ENCODE measurements at places on chromosomes 6 and 20. TPM values are rescaled to one million over a fixed set of nuclear protein-coding genes. Genes with fewer than 3 reads are reported as not detected.
A peak's percentile ranks its signal among the peaks of the same experiment; 100 is the strongest.

DNA sequence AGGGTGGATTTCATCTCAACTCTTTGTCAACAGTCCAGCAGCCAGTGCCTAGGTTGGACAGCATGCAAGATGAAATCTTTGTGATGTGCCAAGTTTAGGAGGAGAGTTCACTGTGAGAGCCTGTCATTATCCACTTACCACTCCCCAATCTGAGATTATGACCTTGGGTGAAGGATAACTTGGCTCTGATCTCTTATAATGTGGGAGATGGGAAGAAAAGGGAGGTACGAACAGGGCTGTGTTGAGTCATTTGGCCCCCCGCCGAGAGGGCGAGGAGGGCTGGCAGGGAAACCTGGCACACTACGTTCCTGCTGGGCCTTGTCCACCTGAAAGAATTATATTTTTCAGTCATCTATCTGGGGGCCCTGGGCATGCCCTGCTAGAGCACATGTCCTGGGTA lies 35.8 kb downstream of the LAMA4 start:
- peak; percentile 52 for DNase-seq

Gene EPHA7
- total RNA-seq, result 5.3 TPM

DNA sequence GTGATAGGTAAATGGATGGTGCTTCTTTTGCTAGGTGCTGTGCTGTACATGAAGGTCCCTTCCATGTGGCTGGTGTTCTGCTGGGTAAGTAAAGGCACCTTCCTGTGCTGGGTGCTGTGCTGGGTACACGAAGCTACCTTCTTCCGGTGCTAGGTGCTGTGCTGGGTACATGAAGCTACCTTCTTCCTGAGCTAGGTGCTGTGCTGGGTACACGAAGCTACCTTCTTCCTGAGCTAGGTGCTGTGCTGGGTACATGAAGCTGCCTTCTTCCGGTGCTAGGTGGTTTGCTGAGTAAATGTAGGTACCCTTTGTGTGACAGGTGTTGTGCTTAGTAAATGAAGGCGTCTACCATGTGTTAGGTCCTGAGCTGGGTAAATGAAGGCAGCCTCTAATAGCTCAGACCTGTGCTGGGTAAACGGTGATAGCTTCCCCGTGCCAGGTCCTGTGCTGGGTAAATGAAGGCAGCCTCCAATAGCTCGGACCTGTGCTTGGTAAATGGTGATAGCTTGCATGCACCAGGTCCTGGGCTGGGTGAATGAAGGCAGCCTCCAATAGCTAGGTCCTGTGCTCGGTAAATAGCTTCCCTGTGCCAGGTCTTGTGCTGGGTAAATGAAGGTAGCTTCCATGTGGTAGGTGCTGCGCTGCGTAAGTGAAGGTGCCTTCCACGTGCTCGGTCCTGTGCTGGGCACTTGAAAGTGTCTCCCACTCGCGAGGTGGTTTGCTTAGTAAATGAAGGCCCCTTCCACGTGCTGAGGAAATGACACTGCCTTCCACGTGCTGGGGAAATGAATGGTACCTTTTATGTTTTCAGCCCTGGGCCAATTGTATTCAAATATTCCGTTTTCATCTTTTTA lies 115.5 kb downstream of the ERMARD start:
- peak; percentile 25 for DNase-seq

Gene VGLL2
- not detected for total RNA-seq

Gene CLVS2
- 38.9 TPM for total RNA-seq

DNA sequence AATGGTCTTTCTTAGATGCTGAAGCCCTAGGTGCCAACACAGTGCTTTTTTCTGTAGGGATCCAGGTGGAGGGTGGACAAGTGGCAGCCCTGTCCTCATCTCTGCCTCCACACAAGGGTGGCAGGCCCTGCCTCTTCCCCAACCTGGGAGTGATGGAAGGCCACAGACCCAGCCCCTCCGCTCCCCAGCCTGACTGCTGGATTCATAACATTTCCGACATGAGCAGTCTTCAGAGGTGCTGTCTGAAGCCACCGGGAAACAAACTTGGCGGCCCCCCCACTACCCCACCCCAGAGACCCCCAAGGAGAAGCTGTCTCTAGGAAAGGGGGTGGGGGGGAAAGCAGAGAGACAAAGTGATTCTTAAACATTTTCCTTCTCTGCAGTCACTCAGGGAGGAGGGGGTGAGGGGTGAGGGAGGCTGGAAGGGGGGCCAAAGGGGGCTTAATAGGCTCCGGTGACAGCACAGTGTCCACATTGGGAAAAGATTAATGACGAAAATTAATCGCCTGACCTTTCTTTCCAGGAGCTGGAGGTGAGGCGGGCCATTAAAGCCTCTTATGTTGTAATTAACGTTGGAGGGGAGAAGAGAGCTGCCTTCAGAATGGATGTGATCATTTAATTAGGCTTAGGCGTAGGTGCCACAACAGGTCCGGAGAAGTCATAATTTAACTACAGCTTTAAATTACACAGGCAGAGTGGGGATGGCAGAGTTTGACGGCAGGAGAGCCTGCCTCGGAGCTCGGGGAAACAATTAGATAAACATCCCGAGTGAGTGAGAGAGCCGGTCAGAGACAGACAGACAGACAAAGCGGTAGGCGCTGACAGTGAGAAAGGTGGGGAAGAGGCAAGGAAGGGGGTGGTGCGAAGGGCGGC lies 76.8 kb upstream of the FOXP4 start:
- DNase-seq, result no peak

- DNase-seq, result no peak
These were observed 135.0 kb upstream of the PROKR2 start for GRCh38 chr20:5451643-5452210.

DNA sequence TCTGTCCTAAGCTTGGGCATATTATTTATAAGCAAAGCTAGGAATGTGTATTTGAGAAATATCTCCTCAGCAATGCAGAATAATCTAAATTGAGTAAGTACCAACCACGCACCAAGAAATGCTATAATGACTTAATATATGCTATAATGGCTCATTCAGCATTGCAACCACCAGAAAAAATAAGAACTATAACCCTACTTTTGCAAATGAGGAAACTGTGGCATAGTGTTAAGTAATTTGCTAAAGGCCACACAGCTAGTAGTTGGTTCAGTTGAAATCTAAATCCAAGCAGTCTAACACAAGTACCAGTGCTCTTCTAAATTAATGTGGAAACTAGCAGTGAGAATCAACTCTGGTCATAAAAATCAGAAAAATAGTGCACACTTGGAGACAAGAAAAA lies 35.7 kb downstream of the HBS1L start:
- no peak for DNase-seq

Gene ACTL10
- total RNA-seq, result 0.45 TPM

DNA sequence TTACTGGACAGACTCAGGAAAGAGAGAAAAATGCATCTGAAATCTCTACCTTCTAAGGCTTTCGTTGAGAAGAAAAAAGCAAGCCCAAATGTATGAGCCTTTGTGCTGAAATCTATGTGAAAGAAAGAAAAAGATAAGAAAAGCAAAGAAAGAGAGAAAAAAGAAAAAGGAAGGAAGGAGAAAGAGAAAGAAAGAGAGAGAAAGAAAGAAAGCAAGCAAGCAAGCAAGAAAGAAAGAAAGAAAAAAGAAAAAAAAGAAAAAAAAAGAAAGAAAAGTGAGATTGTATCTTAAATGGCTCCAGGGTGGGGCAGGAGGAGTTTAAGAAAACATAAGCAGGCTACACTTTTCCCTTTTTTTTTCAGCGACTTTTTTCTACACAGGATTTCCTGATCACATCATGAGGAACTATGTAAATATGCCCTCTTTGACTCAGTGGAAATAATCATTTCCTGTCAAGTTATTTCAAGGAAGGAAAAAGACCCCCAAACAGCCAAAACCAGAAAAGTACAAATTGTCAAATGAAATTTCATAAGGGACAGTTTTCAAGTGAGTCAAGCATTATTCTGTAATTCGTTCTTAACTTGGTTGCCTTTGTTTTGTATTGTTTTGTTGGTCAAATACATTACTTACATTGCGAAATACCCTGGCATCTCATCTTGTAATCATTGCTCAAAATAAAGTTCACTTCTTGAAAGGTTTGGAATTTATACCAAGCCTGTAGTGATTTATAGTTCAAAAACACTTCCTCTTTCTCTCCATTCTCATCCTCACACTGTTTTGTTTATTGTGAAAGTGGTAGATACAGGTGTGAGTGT lies 79.5 kb upstream of the RNF217 start:
- DNase-seq, result no peak

Gene RIMS1
- 1.1 TPM for total RNA-seq

Gene MATN4
- 0.35 TPM for total RNA-seq

DNA sequence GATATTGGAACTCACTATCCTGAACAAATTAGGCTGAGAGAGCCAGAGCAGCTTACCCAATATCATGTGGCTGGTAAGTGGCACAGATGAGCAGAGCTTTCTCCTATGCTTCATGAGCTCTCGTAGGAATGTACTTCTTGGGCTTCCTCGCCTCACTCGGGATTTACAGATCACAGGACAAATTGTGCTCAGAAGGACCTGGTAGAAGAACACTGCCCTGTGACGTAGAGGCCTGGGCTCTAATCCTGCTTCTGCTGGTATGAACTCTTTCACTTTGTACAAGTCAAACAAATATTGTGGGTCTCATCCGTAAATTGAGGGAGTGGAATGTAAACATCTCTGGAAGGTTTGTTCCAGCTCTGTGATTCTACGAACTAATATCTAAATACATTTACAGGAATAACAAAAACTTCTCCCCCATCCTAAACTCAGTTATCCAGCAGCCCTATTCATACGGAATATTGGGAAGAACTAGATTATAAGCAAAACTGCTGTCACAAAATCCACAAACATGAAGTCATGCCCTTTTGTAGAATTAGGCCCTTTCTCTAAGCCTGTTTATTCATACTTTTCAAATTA lies 187.6 kb downstream of the CLIC5 start:
- DNase-seq, result no peak

Gene MAVS
- total RNA-seq, result 43.1 TPM

DNA sequence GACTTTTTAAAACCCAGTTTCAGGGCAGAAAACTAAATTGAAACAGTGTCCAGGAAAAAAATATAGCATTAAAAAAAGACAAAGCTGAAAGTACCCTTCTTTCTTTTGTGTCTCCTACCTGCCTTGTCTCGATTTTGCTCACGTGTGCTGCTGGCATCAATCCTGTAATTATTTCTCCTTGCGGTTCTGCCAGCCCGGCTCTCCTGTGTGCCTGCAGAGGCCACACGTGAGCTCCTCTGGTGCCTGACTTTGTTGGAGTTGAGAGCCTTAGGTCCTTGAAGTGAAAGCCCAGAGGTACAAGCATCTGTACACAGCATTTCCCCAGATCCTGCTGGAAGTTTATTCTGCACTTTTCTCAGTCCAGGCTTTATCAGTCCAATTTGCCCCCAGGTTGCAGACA lies 36.5 kb downstream of the GHRH start:
- no peak for DNase-seq

DNA sequence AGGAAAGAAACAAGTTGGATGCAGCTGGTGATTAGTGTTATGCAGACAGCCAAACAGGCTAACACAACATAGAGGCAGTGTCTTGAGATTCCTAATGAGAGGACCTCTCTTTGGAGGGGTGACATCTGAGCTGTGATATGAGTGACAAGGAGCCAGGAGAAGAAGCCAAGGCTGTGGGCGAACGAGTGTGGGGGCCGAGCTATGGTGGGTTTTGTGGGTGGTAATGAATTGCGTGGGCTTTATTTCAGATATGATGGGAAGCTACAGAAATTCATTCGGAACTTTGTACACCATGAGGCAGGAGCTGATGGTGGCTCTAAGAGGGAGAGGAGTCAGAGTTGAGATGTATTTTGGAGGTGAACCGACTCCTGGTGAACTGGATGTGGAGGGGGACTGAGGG lies 250.8 kb upstream of the RNF24 start:
- no peak for DNase-seq

Gene GABRR2
- total RNA-seq, result 0.15 TPM

Gene C20orf141
- not detected for total RNA-seq

Gene DEFB118
- total RNA-seq, result not detected

GRCh38 chr6:34603707-34604106 lies 47.6 kb upstream of the SPDEF start:
- no peak for DNase-seq

Gene ADGB
- total RNA-seq, result 1.3 TPM

Gene SCUBE3
- 0.81 TPM for total RNA-seq

DNA sequence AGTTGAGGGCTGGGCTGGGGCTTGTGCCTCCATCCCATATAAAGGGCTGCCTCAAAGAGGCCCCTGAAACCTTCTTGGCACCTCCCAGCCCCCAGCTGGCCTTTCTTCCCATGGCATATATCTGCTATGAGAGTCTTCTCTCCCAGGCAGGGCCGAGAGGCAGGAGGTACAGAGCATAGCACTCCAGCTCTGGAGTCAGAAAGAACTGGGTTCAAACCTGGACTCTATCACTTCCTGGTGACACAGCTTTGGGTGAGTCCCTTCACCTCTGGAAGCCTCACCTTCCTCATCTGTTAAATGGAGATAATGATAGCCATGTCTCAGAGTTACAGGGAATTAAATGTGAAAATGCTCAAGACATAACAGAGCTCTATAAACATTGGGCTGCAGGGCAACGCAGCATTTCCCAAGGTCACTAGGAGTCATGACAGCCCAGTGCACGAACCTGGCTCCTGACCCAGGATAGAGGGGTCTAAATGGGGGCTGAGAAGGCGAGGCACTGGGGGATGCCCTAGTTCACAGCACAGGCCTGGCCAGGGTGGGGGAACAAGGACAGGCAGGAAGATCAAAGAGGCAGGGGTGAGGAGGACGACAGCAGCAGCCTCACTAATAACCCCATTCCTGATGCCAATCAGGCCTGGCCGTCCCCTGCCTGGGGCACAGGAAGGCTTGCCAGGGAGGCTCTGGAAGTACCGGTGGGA lies 1.9 kb downstream of the FAM83C start:
- no peak for DNase-seq

Gene CHRNA4
- not detected for total RNA-seq

GRCh38 chr6:79570129-79571029 lies 33.1 kb upstream of the LCA5 start:
- DNase-seq, result peak; percentile 85

GRCh38 chr6:18395856-18396197 lies 8.7 kb downstream of the RNF144B start:
- no peak for DNase-seq

Gene MAFB
- 3.7 TPM for total RNA-seq

GRCh38 chr20:6812530-6812929 lies 45.0 kb downstream of the BMP2 start:
- DNase-seq, result peak; percentile 55

GRCh38 chr20:37773291-37773826 lies 79.5 kb downstream of the CTNNBL1 start:
- no peak for DNase-seq

- no peak for DNase-seq
These were observed 57.6 kb upstream of the JAG1 start for GRCh38 chr20:10731190-10731965.

DNA sequence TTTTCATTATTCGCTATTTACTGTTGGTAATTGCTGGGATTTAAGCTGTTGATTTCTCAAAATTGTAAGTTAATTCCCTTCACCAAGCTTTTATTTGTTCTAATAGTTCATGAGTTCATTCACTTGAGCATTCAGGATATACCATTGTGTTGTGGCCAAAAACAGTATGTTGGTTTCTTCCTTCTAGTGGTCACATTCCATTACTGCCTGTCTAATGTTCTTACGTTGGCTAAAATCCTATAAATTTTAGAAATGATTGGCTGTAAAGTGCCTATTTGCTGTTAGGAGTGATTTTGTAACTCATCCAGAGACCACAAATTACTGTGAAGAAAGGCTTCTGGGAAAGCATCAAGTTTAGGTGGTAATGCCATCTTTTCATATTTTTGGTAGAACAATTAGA lies 76.3 kb downstream of the FARS2 start:
- DNase-seq, result no peak

Gene MROH8
- total RNA-seq, result 2.8 TPM

Measured in endodermal cell (in vitro differentiated cells).